ENCODE measurements at places on chromosomes 13 and 19. TPM values are rescaled to one million over a fixed set of nuclear protein-coding genes. Genes with fewer than 3 reads are reported as not detected.

Gene OLFM2
- total RNA-seq = 22.2 TPM

Gene AMER2
- total RNA-seq = 0.35 TPM

Gene UHRF1
- total RNA-seq = 29.1 TPM

Gene MZF1
- 37.2 TPM for total RNA-seq

Gene RASL11A
- 42.3 TPM for total RNA-seq
